Central memory CD4-positive, alpha-beta T cell (primary cell): ENCODE measurements at places on chromosomes 13 and 19.

DNA sequence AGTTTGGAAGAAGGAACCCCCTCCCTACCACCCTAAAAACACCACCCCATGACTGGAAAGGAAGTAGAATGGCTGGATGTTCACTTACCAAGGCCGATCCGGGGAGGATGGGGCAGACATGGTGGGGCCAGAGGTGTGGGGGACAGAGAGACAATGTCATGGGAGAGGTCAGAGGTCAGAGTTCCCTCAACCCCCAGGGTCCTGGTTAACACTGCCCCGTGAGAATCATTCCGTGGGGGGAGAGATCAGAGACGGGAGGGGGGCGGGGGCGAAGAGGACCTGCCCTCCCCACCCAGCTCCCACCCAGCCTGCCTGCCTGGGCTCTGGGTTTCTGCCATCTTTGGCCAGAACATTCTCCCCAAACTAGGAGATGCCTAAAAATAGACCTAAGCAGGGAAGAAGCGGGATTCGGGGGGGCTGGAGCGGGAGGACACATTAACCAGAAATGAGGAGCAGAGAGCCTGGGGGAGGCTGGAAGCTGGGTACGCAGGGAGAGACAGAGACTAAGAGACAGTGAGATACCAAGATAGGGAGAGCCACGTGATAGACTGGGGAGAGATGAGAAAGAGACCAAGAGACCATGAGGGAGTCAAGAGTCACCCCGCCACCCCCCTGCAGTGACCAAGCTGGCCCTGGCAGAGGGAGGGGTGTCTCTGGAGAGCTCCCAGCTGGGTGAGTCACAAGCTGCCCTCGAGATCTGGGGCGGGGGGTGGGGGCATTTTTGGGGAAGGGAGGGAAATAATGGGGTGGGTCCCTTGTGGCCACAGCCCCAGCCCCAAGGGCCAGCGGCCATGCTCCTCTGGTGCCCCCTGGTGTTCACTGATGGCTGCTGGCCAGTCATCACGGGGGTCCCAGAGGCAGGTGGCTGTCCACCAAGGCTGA is 6.1 kb upstream of the KANK2 start:
- DNase-seq: no peak

GRCh38 chr19:51168564-51169282 is 26.6 kb downstream of the SIGLEC7 start:
- DNase-seq: no peak

- DNase-seq: no peak
These were observed 33.0 kb downstream of the ACTL9 start for GRCh38 chr19:8665468-8666213.

GRCh38 chr19:8826371-8826770 is 5.7 kb downstream of the ZNF558 start:
- no peak for DNase-seq

DNA sequence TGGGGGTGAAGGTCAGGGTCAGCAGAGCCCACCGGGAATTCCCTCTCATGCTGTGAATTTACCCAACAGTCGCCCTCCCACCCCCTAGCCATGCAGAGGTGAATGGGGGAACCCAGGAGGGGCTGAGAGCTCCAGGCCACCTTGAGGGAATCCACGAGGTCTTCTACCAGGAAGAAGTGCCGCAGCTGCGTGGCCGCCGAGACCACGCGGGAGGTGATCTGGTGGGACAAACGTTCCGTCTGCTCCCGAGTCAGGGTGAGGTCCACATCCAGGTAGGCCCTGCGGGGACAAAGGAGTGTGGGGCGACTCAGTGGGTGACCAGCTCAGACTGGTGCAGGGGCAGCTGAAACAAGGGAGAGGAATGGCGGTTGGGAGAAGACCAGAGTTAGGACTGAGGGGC is 8.1 kb downstream of the RTN2 start:
- no peak for DNase-seq

GRCh38 chr19:42514449-42514848 is 13.8 kb downstream of the CEACAM1 start:
- DNase-seq: no peak

GRCh38 chr13:106143930-106144709 is 391.3 kb downstream of the EFNB2 start:
- no peak for DNase-seq

DNA sequence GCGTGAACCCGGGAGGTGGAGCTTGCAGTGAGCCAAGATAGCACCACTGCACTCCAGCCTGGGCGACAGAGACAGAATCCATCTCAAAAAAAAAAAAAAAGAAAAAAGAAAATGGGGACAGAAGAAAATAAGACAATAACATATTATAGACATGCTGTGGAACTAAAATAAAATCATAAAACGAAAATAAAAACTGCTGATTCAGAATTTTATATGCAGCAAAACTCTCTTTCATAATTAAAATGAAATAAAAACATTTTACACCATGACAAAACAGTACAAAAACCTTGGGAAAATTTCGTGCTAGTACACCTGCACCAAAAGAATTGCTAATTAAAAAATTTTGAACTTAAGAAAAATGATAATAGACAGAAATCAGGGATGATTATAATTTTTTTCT is 2245.1 kb downstream of the PCDH9 start:
- DNase-seq: no peak

GRCh38 chr13:59672445-59672844 is 491.3 kb downstream of the DIAPH3 start:
- no peak for DNase-seq

GRCh38 chr13:43057653-43058317 is 34.4 kb downstream of the DNAJC15 start:
- peak; percentile 75 for DNase-seq

GRCh38 chr19:10766671-10767201 is 48.9 kb downstream of the DNM2 start:
- DNase-seq: no peak

GRCh38 chr19:18171605-18172327 is 1.8 kb upstream of the IFI30 start:
- DNase-seq: no peak

DNA sequence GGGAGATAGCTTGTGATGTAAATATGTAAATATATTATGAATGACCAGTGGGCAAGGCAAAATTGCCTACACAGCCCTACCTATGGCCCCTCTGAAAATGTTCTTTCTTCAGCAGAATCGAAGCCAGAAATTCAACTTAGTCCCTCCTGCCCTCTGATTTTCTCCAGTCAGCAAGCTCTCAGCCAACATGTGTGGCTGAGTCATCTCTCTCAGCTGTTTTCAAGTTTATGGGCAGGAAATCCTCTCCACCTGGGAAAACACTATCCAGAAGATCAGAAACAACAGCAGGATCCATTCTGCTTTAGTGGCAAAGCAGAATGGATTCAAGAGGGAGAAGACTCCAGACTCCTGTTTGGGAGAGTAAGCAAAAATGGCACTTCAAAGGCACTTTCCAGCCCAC is 8.9 kb upstream of the ZNF527 start:
- no peak for DNase-seq

DNA sequence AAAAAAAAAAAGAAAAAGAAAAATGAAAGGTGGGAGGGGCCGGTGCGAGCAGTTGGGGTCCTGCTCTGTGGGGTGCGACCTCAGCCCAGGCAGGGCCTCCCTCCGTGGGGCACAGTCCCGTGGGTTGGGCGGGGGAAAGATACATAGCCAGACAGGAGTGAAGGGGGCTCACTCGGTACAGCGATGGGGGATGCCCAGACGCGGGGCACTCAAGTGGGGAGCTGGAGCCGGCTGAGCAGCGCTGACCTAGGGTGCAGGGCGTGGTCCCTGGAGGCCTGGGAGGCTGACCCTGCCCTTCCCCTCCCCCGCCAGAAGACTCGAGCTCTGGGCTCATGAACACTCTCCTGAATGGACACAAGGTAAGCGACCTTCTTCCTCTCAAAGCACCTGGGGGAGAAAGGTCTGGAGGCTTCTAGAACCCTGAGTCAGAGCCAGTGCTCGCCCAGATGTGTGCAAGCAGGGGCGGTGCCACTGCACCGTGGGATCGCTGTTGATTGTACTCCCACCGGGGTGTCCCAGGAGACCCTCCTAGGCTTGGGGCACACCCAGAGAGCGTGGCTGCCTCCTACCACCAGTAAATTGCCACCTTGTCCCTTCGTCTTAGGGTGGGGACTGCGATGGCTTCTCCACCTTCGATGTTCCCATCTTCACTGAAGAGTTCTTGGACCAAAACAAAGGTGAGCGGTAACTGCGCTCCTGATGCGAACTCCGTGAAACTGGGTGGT is 3.4 kb downstream of the HMG20B start:
- DNase-seq: no peak

DNA sequence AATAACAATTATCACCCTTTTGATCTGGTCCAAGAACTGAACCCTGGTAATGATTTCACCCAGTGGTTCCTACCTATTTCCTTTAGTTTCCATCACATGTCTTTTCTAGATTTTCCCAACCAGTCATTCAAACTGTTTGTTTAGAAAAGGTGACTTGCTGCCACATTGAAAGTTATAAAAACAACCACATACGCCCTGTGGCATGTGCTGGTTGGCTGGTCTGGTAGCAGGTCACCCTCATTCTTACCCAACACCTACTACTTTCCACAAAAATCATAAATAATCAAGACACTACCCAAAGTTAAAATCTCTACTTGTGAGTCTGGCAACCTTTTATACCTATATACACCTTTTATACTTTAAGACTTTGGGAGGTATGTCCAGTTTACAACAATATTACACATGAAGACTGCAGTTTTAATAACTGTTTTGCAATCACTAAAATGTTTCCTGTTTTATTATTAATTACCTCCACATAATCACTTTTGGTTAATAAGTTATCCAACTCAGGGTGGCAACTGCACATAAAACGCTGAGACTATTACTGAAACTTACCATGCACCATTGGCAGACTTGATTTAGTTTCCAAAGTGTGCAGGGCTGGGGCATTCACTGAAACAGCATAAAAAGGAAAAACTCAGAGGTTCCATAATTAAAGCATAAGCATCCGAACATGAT is 38.9 kb downstream of the DZIP1 start:
- no peak for DNase-seq

DNA sequence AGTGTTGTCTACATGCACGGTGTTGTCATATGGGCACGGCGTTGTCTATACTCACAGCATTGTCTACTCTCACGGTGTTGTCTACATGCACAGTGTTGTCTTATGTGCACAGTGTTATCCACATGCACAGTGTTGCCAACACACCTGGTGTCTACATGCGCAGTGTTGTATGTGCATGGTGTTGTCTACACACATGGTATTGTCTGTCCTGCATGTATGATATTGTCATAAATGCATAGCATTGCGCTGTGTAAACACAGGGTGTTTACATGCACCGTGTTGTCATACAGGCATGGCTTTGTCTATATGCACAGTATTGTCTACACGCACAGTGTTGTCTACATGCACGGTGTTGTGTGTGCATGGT is 6.8 kb downstream of the ADPRHL1 start:
- DNase-seq: no peak

DNA sequence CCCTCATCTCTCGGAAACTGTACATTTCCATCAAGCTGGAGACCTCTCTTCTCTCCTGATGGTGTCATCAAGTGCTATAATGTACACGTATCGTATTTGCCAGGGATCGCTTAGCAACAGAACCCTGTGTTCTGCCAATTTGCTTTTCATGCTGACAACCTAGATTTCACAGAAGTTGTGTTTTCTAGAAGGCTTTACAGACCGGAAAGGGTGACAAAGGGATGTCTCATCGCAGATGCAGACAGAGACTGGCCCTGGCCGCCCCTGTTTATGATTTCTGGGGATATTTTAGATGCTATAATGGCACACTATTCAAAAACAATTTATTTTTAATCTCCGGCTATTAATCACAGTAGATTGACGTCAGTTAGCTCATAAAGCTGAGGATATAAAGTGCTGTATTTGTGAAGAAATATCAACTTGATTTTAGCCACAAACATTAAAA is 291.4 kb downstream of the IRS2 start:
- no peak for DNase-seq

GRCh38 chr19:38304866-38305429 is 897 bp downstream of the C19orf33 start:
- no peak for DNase-seq

GRCh38 chr13:80126389-80127068 is 214.4 kb downstream of the SPRY2 start:
- DNase-seq: no peak

DNA sequence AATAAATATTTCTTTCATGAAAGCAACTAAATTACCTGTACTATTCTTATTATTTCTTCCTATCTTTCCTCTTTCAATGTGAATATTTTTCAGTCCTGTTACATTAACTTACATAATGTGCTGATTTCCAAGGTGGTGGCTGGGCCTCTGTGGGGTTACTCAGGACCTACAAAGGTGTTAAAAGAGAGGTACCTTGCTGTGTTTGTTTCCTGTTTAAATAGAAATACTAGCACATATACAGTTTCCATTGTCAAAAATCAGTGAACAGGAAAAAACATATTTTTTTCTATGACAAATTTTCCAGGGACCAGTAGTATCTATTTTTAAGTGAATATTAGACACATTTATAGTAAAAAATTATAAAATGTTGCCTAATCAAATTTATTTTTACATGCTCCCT is 8.7 kb upstream of the PCDH9 start:
- no peak for DNase-seq

DNA sequence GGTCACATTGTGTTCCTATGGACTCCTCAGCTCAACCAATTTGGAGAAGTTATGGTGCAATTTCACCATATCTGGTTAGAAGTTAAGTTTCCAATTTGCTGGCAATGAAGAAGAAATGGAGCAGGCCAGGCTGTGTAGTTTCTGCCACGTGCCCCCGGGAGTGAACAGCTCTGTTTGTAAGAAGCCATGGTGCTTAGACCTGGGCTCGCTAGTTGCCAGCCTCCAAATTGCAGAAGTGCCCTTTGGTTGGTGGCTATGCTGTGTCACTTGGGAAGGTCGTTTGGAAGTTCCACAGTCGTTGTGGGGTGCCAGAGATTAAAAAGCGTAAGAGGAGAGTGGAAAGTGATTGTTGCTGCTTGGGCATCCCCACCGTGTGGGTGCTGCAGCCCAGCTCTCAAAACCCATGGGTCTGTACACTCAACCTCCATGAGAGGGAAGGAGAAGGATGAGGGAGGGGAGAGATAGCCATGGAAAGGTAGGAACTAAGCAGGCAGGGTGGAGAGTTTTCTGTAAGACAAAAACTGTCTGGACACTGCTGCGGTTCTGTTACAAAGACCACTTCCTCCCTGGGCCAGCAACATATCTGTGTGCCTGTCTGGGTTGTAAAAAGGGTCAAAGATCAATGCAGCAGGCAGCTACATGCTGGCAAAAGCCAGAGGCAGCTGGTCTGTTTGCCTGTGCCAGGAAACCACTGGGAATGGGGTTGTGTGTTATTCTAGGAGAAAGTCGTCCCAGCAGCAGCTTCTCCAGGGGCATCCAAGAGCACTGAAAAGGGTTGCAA is 10.8 kb downstream of the ALOX5AP start:
- no peak for DNase-seq

DNA sequence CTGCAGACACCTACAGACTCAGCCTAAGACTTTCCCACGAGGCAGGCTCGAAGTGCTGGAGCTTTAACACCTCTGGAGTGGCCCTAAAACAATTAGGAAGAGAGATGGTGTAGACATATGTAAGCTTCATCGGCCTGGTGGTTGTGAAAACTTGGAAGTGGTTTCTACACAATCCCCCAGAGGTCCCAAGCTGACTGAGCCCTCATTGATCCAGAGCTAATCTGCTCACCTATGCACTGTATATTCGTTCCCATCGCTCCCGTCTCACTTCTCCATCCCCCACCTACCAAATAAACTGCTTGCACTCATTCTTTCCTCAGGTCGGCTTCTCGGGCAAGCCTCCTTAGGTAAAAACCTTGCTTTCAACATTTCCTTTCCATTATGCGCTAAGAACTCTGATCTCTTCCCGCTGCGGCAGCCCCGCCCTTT is 767 bp upstream of the ZNF793 start:
- DNase-seq: no peak
